Brain pericyte (primary cell): ENCODE measurements at places on chromosomes 5 and 9.

GRCh38 chr5:79202076-79202475 lies 33.9 kb upstream of the JMY start:
- DNase-seq, result no peak

DNA sequence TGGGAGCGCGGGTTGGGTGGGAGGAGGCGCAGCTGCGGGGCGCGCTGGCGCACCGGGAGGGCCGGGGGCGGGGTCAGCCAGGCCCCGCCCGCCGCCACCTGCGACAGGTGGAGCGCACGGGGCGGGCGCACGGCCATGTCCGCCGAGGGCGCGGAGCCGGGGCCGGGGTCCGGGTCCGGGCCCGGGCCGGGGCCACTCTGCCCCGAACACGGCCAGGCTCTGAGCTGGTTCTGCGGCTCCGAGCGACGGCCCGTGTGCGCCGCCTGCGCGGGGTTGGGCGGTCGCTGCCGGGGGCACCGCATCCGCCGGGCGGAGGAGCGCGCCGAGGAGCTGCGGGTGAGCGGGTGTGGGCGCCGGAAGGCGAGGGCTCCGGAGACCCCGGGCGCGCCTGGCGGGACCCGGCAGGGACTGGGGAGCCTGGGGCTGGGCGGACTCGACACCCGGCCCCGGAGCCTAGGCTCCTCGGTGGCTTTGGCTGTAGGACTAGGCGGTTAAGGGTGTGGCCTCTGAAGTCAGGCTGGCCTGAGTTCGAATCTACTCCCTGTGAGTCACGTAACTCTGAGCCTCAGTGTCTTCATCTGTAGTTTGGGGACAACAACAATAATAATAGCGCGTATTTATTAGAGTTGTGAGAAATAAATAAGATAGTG lies at the start of gene BSPRY:
Gene BSPRY, plus strand, starts transcription at position 97 of the 650 bp plus-strand sequence. Its CDS starts 39 bp downstream, at position 136.
- no peak for DNase-seq

DNA sequence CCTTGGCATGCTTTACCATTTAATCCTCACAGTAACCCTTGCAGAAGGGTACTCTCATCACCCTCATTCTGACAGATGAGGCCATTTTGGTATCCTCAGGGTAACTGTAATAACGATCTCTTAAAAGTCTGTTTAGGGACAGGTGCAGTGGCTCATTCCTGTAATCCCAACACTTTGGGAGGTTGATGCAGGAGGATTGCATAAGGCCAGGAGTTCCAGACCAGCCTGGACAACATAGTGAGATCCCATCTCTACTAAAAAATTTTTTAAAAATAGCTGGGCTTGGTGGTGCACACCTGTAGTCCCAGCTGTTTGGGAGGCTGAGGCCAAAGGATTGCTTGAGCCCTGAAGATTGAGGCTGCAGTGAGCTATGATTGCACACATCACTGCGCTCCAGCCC lies 31.8 kb downstream of the CSF1R start:
- DNase-seq, result no peak

DNA sequence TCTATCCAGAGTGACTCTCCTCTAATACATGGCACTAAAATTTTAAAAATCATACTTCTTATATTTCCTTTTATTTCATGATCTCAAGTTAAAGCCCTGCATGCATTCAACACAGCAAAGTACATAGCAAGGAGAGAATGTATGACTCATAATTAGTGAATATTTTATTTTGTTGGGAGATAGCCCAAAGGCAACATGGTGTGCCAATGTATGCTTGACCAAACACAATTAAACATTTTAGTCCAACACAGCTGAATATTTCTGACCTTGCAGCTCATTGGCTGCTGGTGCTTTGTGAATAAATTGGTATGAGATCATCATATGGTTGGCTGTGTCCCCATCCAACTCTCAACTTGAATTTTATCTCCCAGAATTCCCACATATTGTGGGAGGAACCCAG lies 103.5 kb downstream of the NPR3 start:
- DNase-seq, result peak; percentile 68

- no peak for DNase-seq
Observed at GRCh38 chr9:132125361-132125760, 36.5 kb upstream of the NTNG2 start.

DNA sequence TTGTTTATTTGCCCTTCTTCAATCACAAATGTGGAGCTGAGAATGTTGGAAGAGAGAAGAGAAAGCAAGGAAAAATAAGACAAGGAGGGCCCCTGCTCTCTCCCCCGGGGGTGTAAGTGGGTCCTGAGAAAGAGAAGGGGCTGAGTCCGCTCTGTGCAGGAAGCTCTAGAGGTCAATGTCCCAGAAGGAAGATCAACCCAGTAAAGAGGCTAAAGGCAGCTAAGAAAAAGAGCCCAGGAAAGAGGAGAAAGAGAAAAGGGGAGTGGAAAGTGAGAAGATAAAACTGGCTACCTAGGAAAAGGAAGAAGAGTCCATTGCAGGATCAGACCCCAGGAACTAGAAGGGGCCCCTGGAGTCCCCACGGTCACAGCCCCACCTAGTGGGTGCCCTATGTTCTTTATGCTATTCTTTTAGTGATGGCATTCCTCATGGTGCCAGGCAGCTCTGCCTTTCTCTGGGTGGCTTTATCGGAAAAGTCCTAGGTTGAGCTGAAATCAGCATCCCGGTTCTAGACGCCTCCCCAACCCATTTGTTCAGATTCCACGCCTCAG lies 583.4 kb downstream of the ACTL7B start:
- no peak for DNase-seq

- DNase-seq, result no peak
Observed at GRCh38 chr9:114616684-114617520, 5.8 kb downstream of the TMEM268 start.

DNA sequence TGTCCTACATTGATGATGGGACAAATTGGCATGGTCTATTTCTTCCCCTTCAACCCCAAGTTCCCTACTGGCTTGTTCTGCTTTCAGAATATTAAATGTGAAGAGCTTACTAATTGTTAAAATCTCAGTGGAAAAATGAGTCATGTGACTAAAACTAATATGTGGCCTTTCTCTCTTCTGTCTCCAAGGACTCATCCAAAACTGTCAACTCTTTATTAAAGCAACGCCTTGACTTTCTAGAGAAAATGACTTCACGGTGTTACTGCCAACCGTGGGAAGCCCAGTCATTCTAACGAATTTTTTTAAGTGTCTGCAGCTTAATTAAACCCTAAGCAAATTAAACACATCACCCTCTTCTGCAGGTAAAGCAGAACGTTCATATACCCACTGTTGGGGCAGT lies 431.6 kb downstream of the DTWD2 start:
- no peak for DNase-seq
